ENCODE measurements at places on chromosomes 2 and 18.

- no peak for DNase-seq
Measured at GRCh38 chr2:30368258-30368657, 78.8 kb upstream of the LCLAT1 start.

DNA sequence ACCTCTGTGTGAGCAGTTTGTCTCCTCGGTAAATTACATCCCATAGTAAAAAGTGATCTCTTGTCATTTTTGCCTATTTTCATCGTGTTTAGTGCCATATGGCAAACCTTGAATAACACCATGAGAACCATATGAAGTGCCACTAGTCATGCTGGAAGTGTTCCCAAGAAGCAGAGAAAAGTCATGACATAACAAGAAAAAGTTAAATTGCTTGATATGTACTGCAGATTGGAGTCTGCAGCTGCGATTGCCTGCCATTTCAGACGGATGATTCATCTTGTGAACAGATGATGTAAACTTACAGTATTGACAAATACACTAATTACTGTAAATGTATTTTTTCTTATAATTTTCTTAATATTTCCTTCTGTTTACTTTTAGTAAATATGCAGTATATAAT is 846.7 kb downstream of the BCL11A start:
- no peak for DNase-seq

GRCh38 chr2:99697811-99698568 is 208.2 kb upstream of the REV1 start:
- no peak for DNase-seq

- peak; percentile 94 for DNase-seq
Measured at GRCh38 chr2:221429741-221430491, 142.2 kb downstream of the EPHA4 start.

GRCh38 chr2:118387509-118387908 is 299.2 kb downstream of the INSIG2 start:
- no peak for DNase-seq

- no peak for DNase-seq
Measured at GRCh38 chr2:172172513-172173173, 69.9 kb upstream of the DLX2 start.

GRCh38 chr2:158923180-158923594 is 45.3 kb upstream of the TANC1 start:
- no peak for DNase-seq

DNA sequence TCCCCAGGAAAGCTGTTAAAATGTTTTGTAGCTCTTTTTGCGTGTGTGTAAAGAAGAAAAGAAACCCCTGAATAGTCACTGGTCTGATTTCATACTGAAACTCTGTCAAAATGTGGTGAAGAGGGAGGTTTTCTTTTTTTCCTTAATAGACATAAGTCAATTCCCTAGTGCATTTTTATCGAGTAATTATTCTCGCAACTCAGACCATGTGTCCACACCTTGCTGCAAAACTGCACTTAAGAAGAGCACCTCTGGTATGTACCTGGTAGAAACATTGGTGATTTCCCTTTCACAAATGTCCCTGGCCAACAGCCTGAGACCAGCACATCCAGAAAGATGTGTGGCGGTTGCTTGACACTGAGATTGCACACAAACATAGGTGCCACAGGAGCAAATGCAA is 159.9 kb downstream of the ZNF521 start:
- DNase-seq = no peak

GRCh38 chr2:30073523-30073922 is 73.3 kb upstream of the YPEL5 start:
- no peak for DNase-seq

- DNase-seq = no peak
Measured at GRCh38 chr2:233519787-233520611, 46.6 kb downstream of the USP40 start.

DNA sequence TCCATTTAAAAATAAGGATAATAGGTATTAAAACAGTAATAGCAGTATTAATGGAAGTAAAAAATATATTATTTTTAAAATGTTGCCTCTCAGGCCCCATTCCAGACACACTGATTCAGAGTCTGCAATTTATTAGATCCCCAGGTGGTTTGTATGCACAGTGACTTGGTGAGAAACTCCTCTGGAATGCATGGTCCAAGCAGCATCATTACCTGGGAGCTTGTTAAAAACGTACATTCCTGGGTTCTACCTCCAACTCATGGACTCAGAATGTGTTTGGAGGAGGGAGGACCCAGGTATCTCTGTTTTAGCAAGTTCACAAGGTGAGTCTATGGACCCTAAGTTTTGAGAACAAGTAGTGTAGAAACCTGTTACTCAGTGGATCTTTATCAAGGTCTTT is 95.6 kb downstream of the ITGA4 start:
- DNase-seq = no peak

DNA sequence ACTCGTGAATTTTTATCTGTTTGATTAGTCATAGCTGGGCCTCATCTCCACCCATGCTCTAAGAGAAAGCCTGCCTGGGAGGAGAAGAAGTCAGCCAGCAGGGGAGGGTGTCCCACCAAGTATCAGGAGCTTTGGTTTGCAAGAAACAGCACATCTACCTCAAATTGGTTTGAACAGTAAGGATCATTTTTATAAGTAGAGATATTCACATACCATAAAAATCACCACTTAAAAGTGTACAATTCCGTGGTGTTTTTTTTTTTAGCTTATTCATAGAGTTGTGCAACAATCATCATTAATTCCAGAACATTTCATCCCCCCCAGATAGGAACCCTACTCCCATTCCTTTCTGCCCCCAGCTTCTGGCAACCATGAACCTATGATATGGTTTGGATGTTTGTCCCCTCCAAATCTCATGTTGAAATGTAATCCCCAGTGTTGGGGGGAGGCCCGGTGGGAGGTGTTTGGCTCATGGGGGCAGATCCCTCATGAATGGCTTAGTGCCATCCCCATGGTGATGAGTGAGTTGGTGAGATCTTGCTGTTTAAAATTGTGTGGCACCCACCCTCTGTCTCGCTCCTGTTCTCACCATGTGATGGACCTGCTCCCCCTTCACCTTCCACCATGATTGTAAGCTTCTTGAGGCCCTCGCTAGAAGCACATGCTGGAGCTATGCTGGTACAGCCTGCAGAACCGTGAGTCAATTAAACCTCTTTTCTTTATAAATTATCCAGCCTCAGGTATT is 36.2 kb upstream of the HS6ST1 start:
- no peak for DNase-seq

DNA sequence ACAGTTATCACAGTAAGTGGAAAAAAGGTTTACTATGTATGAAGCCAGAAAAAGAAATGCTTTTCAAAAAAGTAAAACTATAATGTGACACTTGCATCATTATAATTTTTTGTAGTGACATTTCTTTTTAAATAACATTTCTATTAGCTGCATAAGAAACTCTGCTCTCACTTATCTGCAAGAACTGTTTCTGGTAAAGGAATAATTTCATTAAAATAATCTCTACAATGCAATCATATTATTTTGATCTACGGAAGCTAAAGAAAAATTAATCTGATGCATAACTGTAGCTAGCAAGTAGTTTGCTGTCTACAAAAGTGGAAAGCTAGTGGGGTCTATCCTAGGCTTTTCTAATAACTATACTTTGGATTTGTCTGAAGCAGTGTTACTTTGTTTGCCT is 50.1 kb downstream of the PGAP1 start:
- DNase-seq = no peak

DNA sequence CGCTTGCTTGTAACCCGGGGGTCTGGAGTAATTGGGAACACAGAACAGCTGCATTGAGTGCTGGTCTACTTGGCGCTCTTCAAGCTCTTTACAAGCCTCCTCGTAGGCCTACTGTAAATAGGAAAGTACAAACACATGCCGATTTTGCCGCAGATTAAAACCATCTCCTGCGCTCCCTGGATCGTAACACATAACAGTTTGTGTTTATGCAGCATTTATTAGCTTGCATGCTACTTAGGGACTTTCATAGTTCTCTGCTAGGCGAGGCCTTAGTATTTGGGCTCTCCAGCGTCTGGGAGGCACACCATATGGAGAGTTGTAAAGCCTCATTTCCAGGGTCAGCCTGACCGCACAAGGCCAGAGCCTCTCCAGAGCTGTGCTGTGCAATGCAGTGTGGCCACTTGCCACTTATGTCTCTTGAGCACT is 84.0 kb upstream of the HAAO start:
- no peak for DNase-seq

GRCh38 chr2:19847486-19847885 is 54.3 kb downstream of the TTC32 start:
- no peak for DNase-seq

DNA sequence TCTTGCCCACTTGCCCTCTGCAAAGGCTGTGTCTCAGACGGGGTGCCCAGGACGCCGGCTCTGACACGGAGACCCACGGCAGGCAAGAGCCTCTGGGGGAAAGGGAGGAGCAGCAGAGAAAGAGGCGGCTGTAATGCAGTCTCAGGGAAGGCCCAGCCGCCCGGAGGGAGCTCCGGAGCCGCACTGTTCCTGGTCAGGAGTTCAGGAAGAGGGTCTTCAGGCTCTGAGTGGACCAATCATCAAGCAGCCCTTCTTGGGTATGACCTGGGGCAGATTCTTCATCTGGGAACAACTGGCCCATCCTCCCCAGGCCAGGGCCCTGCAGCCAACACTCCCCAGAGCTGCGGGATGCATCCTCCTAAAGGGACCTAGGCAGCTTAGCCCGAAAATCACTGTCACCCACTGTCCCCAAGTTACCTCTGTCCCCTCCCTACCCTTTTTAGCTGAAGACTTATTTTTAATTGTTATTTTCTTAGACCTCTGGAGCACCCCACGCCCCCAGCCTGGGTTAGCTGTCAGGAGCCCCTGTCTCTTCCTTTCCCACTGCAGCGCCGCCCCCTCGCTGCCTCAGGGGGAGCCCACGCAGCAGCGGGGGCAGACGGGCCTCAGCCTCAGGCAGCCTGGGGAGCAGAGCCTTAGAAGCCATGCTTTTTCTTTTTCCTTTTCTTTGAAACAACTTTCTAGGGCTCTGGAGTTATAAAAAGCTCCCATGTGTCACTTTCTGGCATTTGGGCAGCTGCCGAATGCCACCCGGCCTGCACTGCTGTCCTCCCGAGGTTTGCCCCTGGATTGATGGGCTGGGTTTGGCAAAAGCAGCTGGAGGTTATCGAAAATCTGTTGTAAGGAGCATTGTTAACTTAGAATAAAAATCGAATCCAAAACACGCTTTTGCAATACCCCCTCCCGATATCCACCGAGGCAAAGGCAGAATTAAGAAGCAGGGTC is 644 bp upstream of the NEU2 start:
- no peak for DNase-seq

DNA sequence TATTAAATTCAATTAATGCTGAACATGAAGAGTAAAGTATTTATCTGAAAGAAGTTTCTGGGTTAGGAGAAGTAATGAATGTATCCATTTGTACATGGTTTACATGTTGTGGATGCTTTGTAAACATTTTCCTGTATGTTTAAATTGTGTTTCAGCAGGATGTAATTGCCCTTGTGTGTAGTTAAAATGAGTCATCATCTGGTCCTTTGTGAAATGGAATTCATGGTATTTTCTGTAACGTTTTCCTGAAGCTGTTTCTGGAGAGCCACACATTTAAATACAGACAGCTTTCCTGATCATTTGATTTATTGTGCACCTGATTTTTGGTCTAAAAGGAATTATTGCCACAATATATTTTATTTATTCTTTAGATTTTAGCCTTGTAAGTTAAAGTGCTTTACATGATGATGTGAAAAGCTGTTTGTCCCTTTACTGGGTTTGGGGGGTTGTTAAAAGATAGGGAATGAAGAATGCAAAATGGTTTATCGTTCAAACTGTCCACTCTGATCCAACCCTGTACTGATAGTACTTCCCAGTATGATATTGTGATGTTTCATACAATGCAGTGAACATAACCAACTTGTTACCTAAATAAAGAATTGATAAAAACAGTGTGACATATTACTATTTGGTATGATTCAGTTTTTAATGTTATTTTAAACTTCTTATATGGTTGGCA is 41.7 kb upstream of the SLC3A1 start:
- DNase-seq = no peak

- no peak for DNase-seq
Measured at GRCh38 chr2:45782986-45783385, 131.5 kb downstream of the PRKCE start.

GRCh38 chr2:133247631-133248030 is 320.6 kb downstream of the NCKAP5 start:
- no peak for DNase-seq

DNA sequence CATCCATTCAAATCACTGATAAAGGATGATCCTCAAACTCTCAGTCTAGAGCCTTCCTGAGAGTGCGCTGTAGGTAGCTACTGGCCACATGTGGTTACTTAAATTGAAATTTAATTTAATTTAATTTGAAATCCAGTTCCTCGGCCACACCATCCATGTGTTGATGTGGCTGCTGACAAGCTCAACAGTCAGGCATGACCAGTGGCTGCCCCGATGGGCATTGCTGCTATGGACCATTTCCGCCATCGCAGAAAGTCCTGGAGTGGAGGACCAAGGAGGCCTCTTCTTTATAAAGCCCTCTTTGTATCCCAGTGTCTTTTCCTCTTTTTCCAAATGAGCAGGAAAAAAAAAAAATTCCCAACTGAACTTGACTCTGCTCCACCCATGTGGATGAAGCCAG is 100.6 kb downstream of the HDAC4 start:
- no peak for DNase-seq

- no peak for DNase-seq
Measured at GRCh38 chr2:110747522-110748488, 15.4 kb downstream of the ACOXL start.

DNA sequence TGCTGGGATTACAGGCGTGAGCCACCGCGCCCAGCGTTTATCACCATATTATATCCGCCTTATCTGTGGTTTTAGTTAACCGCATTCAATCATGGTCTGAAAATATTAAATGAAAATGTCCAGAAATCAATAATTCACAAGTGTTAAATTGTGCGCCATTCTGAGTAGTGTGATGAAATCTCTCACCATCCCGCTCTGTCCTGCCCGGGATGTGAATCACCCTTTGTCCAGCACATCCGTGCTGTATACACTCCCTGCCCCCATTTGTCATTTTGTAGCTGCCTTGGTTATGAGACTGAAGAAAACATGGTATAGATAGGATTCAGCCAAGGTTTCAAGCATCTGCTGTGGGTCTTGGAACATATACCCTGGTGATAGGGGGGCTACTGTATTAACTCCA is 70.7 kb downstream of the TIMM21 start:
- no peak for DNase-seq

- no peak for DNase-seq
Measured at GRCh38 chr2:63738019-63738418, 103.7 kb upstream of the UGP2 start.

GRCh38 chr18:5646739-5647138 is 102.9 kb upstream of the EPB41L3 start:
- DNase-seq = no peak

GRCh38 chr2:134413430-134413829 is 159.6 kb downstream of the MGAT5 start:
- DNase-seq = no peak

GRCh38 chr2:26172189-26172870 is 558 bp upstream of the GAREM2 start:
- no peak for DNase-seq
